ENCODE measurements at places on chromosomes 3 and 15. TPM values are rescaled to one million over a fixed set of nuclear protein-coding genes. Genes with fewer than 3 reads are reported as not detected.

DNA sequence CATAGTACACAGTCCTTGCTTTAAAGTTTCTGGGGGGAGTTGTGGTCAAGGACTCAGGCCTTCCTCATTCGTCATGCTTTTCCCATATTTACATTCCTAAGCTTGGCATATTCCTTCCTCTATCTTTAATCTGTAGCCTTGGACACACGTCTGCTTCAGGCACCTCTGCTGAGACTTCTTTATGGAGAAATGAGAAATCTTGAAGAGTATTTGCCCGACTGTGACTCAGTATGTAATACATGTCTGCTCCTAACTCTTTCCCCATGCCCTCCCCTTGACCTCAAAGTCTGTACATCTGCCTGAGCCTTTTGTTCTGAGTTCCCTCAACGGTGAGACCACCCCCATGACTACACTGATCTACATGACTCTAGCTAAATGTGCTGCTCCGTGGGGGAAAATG, 246.1 kb downstream of the SI start:
- H3K27ac ChIP-seq, result no peak overlapping the region
- no peaks in the 10 kb centered on the region for H3K36me3 ChIP-seq
- no peak overlapping the region for H3K4me3 ChIP-seq
- no peaks in the 10 kb centered on the region for H3K27me3 ChIP-seq
- no peak for DNase-seq

GAP43 gene
- 0.11 TPM for total RNA-seq

DNA sequence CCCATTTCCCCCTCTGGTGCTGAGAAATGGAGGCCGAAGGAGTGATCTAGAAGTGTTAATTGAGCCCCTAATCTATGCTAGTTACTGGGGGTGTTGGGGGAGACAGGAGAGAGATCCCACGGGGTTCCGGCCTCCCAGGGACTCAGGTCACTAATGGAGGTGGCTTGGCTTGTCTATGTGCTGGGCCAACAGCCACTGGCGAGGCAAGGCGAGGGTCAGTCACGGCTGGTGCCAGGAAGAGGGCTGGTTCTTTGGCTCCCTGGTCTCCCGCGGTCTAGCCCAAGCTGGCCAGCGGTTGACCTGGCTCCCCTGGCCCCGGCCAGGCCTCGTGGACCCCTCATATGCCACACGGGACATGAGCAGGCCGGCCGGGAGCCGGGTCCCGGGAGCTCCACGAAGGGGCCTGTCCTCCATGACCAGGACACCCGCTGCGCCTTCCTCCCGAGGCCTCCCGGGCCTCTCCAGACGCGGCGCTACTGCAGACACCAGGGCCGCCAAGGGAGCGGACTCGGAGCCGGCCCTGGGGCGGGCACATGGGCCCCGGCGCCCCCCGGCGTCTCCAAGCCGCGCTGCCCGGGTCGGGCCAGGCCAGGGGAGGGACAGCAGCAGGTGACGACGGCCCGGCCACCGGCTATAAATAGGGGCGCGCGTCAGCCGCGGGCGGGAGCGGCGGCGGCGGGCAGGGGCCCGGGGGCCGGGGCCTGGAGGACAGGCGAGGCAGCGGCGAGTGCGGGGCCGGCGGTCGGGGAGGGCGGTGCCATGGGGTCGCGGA, at the start of gene ALPK3:
Gene ALPK3 (plus strand): TSS at position 663 of the 772 bp plus-strand sequence. CDS start 97 bp downstream, at position 760.
- DNase-seq, result no peak
- H3K4me1 ChIP-seq, result peaks cover 21% of the 10 kb centered on the region
- no peak within 1 kb of the TSS for H3K4me3 ChIP-seq
- no peaks in the 10 kb centered on the region for H3K36me3 ChIP-seq

DNA sequence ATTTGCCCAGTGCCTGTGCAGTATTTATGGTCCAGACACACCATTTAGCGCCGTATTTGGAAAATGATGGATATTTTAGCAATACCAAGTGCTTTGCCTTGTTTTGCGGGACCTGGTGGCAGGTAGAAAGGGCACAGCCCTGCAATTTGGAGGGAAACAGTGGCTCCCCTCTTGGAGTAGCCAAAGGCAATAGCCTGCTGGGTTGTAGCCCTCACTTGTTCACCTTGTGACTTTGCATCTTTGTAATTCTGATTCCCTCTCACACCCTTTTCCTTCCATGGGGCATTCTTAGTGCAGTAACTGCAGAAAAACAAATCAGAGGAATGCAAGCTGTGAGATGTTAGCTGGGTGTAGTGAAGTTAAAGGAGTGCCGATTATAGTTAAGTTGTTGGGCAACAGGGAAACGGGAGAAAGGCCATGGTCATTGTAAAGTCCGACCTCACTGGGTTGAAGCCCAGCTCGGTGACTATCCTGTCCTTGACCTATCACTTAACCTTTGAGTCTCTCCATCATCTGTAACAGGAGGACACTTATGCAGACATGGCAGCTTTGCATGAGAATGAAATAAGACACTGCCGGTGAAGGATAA, 131.0 kb upstream of the KLHL25 start:
- H3K4me3 ChIP-seq, result no peak overlapping the region
- no peak for DNase-seq
- no peaks in the 10 kb centered on the region for H3K27me3 ChIP-seq

- no peak overlapping the region for H3K27ac ChIP-seq
- no peaks in the 10 kb centered on the region for H3K27me3 ChIP-seq
- no peaks in the 10 kb centered on the region for H3K4me1 ChIP-seq
- H3K4me3 ChIP-seq, result no peak overlapping the region
- no peak for DNase-seq
- no peaks in the 10 kb centered on the region for H3K36me3 ChIP-seq
Observed at GRCh38 chr3:79175870-79176269, 591.9 kb downstream of the ROBO1 start.

DNA sequence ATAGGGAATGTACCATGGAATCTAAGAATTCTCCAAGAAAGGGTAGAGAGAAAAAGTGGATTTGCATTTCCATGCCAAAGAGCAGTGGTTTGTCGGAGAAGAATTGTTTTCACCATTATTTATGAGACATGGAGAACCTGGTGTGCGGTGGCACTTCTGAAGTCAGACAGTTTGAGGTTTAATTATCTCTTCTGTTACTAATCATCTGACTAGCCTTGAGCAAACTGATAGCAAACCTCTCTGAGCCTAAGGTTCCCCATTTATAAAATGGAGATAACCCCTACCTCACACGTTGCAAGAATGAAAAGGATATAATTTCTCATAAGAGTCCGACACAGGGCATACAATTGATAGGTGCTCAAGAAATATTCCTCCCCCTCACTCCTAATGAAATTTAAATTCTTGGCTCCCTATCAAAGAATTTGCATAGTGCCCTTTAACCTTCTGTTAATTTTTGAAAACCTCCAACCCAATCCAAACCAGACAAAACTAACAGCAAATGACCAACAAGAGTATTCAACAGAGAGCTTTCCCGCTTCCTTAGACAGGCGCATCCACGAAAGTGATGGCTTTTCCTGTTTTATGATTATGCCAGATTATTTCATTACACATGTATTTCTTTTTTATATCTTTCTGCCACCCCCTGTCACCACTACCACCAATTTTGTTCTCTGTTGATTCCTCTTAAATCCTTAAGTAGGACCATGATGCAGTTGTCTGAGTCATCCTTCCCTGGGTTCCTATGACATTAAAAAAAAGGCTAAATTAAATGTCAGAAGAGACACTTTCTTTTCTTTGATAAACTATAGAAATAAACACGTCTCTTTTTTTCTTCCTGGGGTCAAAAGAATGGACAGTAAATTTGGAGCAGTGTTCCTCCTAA, 28.5 kb downstream of the TMEM212 start:
- H3K4me3 ChIP-seq, result no peak overlapping the region
- no peaks in the 10 kb centered on the region for H3K27me3 ChIP-seq
- H3K27ac ChIP-seq, result peak overlapping the region; percentile 13
- no peak for DNase-seq
- H3K36me3 ChIP-seq, result no peaks in the 10 kb centered on the region
- peaks cover 2% of the 10 kb centered on the region for H3K4me1 ChIP-seq

C3orf49 gene
- total RNA-seq, result not detected

IQCF5 gene
- not detected for total RNA-seq

DNA sequence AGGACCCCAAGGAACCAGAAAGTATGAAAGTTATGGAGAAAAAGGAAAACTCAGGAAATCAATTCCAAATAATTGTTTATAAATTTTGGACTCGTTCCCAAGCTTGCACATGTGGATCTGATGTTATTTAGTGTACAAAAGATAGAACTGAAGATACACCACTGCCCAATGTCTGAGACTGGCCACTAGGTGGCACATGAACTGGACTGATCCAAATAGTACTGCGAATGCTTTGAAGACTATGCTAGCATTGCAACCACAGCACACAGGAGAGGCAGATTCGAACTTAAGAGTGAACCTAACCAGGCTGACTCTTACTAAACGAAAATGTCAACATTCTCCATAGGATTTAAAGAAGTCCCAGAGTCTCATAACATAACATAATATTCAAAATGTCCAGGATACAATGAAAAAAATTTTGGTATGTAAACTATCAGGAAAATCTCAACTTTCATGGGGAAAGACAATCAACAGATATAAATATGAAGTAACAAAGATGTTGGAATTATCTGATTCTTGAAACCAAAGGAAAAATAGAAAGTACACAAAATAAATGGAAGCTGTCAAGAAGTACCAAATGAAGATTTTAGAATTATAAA, 596.7 kb downstream of the FGF12 start:
- no peaks in the 10 kb centered on the region for H3K36me3 ChIP-seq
- no peak overlapping the region for H3K27ac ChIP-seq
- no peak overlapping the region for H3K4me3 ChIP-seq
- no peaks in the 10 kb centered on the region for H3K27me3 ChIP-seq
- H3K4me1 ChIP-seq, result no peaks in the 10 kb centered on the region

DNA sequence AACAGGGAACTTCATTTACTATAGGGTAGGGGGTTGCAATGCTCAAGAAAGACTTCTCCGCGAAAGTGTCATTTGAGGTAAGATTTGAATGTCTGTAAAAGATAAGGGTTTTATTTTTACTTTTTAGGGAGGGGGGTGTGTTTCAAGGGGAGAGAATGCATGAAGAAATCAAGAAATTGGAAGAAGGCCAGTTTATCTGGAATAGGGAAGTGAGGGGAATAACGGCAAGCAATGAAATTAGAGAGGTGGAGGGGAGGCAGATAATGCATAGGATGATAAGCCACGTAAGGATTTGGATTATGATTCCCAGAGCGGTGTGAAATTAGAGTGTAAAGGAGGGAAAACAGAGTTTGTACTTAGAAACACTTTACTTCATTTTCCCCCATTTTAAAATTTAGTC, 63.0 kb upstream of the MB21D2 start:
- H3K27ac ChIP-seq, result no peak overlapping the region
- H3K4me1 ChIP-seq, result no peaks in the 10 kb centered on the region
- H3K4me3 ChIP-seq, result no peak overlapping the region
- DNase-seq, result no peak

DZIP1L gene
- 0.65 TPM for total RNA-seq

- H3K27me3 ChIP-seq, result peaks cover 45% of the 10 kb centered on the region
- H3K4me1 ChIP-seq, result no peaks in the 10 kb centered on the region
- H3K27ac ChIP-seq, result no peak overlapping the region
- no peak for DNase-seq
- H3K4me3 ChIP-seq, result no peak overlapping the region
Observed at GRCh38 chr15:76159282-76159681, 99.5 kb downstream of the TMEM266 start.

GRCh38 chr15:74785194-74786032, 3.5 kb downstream of the CSK start:
- no peaks in the 10 kb centered on the region for H3K27me3 ChIP-seq
- no peak for DNase-seq
- H3K4me3 ChIP-seq, result no peak overlapping the region

DNA sequence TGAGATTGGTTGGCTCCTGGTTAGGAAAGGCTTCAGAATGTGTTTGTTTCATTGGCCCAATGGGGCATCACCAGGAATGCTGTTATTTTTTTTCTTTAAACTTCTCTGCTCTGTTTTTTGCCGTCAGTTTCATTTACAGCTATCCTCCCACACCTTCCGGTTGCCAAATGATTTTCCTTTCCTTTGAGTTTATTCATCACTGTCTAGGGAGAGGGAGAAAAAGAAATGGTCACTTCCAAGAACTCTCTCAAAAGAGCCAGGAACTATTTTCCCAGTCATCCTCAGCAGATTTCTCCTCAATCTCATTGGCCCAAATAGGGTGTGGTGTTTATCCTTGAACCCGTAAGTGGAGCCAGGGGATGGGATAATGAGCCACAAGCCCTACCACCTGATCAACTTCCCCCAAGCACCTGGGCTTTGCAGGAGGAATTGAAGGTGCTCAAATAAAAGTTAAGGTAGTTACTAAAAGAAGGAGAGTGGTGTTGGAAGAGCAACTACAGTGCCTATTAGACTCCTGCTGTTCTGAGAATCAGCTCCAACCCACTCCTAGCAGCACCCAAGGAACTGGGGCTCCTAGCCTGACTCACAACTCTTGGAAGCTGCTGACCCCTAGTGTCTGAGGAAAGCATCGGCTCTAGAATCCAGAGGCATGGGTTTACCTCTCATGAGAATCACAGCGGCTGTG, 183.8 kb upstream of the IL12A start:
- no peaks in the 10 kb centered on the region for H3K36me3 ChIP-seq
- peak; percentile 50 for DNase-seq
- no peaks in the 10 kb centered on the region for H3K4me1 ChIP-seq
- H3K27me3 ChIP-seq, result no peaks in the 10 kb centered on the region
- H3K27ac ChIP-seq, result no peak overlapping the region

SPESP1 gene
- total RNA-seq, result not detected

DNA sequence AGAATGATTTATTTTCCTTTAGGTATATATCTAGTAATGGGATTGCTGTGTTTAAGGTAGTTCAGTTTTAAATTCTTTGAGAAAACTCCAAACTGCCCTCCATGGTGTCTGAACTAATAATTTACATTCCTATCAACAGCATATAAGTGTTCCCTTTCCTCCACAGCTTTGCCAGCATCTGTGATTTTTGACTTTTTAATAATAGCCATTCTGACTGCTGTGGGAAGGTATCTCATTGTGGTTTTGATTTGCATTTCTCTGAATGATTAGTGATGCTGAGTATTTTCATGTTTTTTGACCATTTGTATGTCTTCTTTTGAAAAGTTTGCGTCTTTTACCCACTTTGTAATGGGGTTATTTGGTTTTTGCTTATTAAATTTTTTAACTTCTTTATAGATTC, 571.6 kb upstream of the CCDC54 start:
- no peak overlapping the region for H3K27ac ChIP-seq
- H3K4me1 ChIP-seq, result no peaks in the 10 kb centered on the region
- no peak overlapping the region for H3K4me3 ChIP-seq
- H3K27me3 ChIP-seq, result no peaks in the 10 kb centered on the region
- DNase-seq, result no peak
- no peaks in the 10 kb centered on the region for H3K36me3 ChIP-seq
